Spinal cord (tissue), 10 donors: ENCODE measurements at places on chromosomes 6 and 20. TPM values are rescaled to one million over a fixed set of nuclear protein-coding genes. Genes with fewer than 3 reads are reported as not detected.

DNA sequence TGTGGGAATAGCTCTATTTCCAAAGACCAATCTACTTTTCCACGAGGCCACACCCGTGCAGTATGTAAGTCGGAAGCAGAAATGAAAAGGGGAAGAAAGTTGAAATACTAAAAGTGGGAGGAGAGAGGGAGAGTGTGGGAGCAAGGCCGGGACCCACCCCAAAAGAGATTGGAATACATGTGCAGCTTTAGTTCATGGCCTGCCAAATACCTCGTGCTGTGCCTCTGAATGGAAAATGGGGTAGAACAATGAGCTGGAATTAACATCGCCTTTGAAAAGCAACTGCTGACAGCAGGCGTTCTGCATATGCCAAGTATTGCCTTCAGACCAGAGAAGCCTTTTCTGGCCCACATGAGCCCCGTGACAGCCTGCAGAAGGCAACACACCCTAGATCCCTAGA lies 155.6 kb downstream of the CD83 start:
- H3K27ac ChIP-seq = no peak overlapping the region
- H3K27me3 ChIP-seq = no peaks in the 10 kb centered on the region
- H3K36me3 ChIP-seq = no peaks in the 10 kb centered on the region

GRCh38 chr6:125745281-125746018 lies 4.0 kb upstream of the HEY2 start:
- H3K36me3 ChIP-seq = no peaks in the 10 kb centered on the region
- DNase-seq = no peak
- H3K27ac ChIP-seq = peak overlapping the region; percentile 93
- H3K4me3 ChIP-seq = no peak overlapping the region
- H3K27me3 ChIP-seq = peaks cover 37% of the 10 kb centered on the region

DNA sequence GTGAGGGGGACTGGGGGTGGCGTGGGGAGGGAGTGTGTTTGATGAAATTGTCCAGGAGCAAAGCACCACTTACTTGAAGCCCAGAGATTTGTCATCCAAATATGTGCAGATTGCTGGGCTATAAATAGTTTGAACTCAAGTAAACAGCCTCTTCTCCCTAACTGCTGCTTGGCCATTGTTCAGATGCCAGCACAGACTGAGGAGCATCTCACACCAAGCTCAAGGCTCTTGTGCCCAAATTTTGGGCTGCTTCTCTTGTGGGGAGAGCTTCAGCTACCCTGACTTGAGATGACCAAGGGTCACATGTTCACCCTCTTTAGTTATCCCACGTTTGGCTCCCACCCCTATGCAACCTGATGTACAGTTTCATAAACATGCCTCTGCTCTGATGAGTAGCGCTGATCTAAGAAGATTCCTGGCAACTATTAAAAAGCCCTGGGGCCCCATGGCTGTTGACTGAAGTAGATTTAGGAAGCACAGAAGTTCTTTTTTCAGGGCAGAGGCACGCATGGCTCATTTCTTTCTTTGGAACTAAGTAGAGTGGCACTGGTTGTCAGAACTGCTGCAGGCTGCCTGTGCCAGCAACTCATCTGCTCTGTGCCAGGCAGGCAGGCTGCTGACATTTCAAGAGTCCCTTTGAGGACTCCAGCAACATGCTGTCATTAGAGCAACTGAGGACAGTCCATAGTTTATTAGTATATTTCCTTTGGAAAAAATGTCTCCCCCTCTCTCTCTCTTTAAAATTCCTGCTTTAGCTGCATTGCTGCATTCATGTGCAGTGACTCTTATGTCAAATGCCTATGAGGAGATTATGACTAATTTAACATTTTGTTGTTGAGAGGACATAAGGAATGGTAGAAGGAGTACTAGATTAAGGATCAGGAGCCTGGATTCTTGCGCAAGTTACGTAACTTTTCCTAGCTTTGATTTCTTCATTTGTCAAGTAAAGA lies 9.6 kb upstream of the PKIG start:
- peaks cover 14% of the 10 kb centered on the region for H3K4me1 ChIP-seq
- H3K27ac ChIP-seq = peak overlapping the region; percentile 70
- H3K4me3 ChIP-seq = no peak overlapping the region

- peaks cover 68% of the 10 kb centered on the region for H3K36me3 ChIP-seq
- H3K4me3 ChIP-seq = no peak overlapping the region
- H3K27me3 ChIP-seq = no peaks in the 10 kb centered on the region
These were observed 52.3 kb downstream of the EZR start for GRCh38 chr6:158766621-158767455.

GRCh38 chr6:12363651-12364381 lies 73.7 kb downstream of the EDN1 start:
- no peak overlapping the region for H3K27ac ChIP-seq
- no peaks in the 10 kb centered on the region for H3K36me3 ChIP-seq
- no peak for DNase-seq
- no peaks in the 10 kb centered on the region for H3K27me3 ChIP-seq

GRCh38 chr20:39705032-39705431 lies 742.9 kb downstream of the DHX35 start:
- no peaks in the 10 kb centered on the region for H3K4me1 ChIP-seq
- H3K36me3 ChIP-seq = no peaks in the 10 kb centered on the region
- no peaks in the 10 kb centered on the region for H3K27me3 ChIP-seq
- no peak overlapping the region for H3K27ac ChIP-seq
- no peak for DNase-seq

- no peak overlapping the region for H3K4me3 ChIP-seq
- no peak overlapping the region for H3K27ac ChIP-seq
These were observed 8.9 kb downstream of the NT5E start for GRCh38 chr6:85458782-85459181.

GRCh38 chr20:48556956-48557355 lies 270.8 kb downstream of the PREX1 start:
- peaks cover 11% of the 10 kb centered on the region for H3K4me1 ChIP-seq
- DNase-seq = peak; percentile 71
- no peak overlapping the region for H3K4me3 ChIP-seq
- no peaks in the 10 kb centered on the region for H3K27me3 ChIP-seq
- H3K27ac ChIP-seq = no peak overlapping the region

- H3K4me1 ChIP-seq = peaks cover 44% of the 10 kb centered on the region
- DNase-seq = no peak
- no peaks in the 10 kb centered on the region for H3K36me3 ChIP-seq
- peak within 1 kb of the TSS; percentile 5 for H3K4me3 ChIP-seq
- H3K27me3 ChIP-seq = peaks cover 16% of the 10 kb centered on the region
- H3K27ac ChIP-seq = peak within 1 kb of the TSS; percentile 10
These were observed at the start of gene FOXS1 for GRCh38 chr20:31845300-31845863. Gene FOXS1, minus strand, starts transcription at chr20:31845604. Its CDS starts 62 bp downstream, at chr20:31845542.

- H3K4me1 ChIP-seq = peaks cover 7% of the 10 kb centered on the region
- no peak overlapping the region for H3K27ac ChIP-seq
- DNase-seq = no peak
- H3K36me3 ChIP-seq = no peaks in the 10 kb centered on the region
- H3K27me3 ChIP-seq = no peaks in the 10 kb centered on the region
These were observed 39.7 kb downstream of the PXDC1 start for GRCh38 chr6:3711776-3712175.

- peaks cover 45% of the 10 kb centered on the region for H3K36me3 ChIP-seq
- H3K4me1 ChIP-seq = no peaks in the 10 kb centered on the region
- no peak overlapping the region for H3K4me3 ChIP-seq
- no peaks in the 10 kb centered on the region for H3K27me3 ChIP-seq
- no peak for DNase-seq
These were observed 5.9 kb downstream of the MED20 start for GRCh38 chr6:41914869-41915530.

GRCh38 chr20:51660672-51661608 lies 107.2 kb downstream of the ATP9A start:
- H3K4me3 ChIP-seq = no peak overlapping the region
- no peak overlapping the region for H3K27ac ChIP-seq
- no peaks in the 10 kb centered on the region for H3K27me3 ChIP-seq
- H3K4me1 ChIP-seq = no peaks in the 10 kb centered on the region

DNA sequence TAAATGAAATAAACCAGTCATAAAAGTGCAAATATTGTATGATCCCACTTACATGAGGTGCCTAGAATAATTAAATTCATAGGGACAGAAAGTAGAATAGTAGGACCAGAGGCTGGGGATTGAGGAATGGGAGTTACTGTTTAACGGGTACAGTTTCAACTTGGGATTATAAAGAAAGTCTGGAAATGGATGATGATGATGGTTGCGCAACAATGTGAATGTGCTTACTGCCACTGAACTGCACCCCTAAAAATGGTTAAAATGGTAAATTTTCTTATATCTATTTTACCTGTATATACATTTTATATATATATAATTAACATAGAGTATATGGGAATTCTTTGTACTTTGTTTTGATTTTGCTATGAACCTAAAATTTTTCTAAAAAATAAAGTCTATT lies 53.3 kb upstream of the L3MBTL3 start:
- no peak overlapping the region for H3K27ac ChIP-seq
- no peak for DNase-seq
- no peaks in the 10 kb centered on the region for H3K27me3 ChIP-seq
- no peak overlapping the region for H3K4me3 ChIP-seq
- no peaks in the 10 kb centered on the region for H3K4me1 ChIP-seq
- no peaks in the 10 kb centered on the region for H3K36me3 ChIP-seq

DNA sequence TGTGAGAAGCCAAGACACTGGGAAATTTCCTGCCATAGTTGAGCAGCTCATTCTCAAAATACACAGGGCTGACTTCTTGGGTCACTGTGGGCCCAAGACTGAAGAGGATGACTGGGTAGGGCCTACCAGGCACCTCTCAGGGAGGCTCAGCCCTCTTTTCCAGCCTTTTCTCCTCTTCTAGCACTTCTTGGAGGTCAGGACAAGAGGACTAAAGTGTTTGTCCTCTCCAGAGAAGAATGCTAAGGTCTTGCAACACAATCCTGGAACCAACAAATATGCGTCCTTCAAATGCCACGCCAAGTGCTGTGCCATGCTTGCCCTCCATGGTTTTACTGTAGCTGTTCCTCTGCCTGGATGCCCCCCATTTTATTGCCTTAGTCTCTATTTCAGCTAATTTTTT lies 3.3 kb upstream of the LRRN4 start:
- H3K27me3 ChIP-seq = peaks cover 4% of the 10 kb centered on the region
- no peaks in the 10 kb centered on the region for H3K36me3 ChIP-seq
- no peak for DNase-seq
- peaks cover 5% of the 10 kb centered on the region for H3K4me1 ChIP-seq

GRCh38 chr6:79755967-79756366 lies 124.8 kb downstream of the SH3BGRL2 start:
- H3K4me1 ChIP-seq = no peaks in the 10 kb centered on the region
- H3K27ac ChIP-seq = no peak overlapping the region
- DNase-seq = no peak
- H3K27me3 ChIP-seq = no peaks in the 10 kb centered on the region
- H3K36me3 ChIP-seq = no peaks in the 10 kb centered on the region
- H3K4me3 ChIP-seq = no peak overlapping the region

DNA sequence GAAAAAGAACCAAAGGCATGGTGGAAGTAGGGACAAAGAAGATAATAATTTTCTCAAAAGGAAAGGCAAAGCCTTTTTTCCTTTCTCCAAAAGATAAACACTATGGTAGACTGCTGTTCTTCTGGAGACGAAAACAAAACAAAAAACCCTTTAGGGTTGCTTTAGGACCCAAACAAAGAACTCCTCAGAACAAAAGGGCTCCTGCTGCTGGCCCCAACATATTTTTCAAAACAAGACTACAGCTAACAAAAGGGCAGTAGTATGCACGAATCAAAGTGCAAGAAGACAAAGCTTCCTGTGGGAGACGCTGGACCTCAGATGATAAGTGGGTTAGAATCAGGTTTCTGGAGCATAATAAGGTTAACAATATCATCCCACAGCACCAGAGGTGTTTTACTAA lies 15.8 kb downstream of the NCOA5 start:
- no peak overlapping the region for H3K4me3 ChIP-seq
- peaks cover 9% of the 10 kb centered on the region for H3K4me1 ChIP-seq
- DNase-seq = no peak
- no peak overlapping the region for H3K27ac ChIP-seq
- no peaks in the 10 kb centered on the region for H3K27me3 ChIP-seq

DNA sequence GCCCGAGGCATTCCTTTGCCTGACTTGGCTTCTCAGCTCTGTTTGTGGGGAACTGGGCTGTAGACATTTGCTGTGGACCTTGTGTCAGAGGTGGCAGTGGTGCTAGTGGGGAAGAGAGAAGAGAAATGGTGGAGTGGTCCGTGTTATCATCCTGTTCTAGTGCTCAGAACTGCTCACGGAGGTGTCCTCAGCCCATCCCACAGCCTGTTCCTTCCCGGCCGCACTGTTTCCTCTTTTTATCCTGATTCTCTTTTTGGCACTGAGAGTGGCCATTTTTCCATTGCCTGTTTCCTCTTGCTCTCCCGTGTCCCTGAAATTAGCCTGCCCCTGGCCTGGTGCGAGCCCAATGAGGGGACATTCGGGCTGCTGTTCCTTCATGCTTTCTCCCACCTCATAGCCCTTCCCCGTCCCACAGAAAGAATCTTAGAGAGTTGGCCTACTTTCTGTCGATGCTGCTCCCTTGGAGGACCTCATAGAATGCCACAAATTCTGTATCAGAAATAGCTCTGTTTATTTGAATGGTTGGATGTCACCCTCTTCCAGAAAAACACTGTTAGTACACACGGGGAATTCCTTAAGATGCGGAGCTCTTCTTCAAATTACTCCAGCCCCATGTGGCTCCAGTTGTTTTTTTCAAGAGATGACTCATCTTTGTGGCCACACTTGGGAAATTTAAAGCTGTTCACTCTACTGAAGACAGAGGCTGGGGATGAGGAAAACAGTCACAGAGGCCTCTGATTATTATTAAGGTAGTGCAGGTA lies 26.1 kb downstream of the FARS2 start:
- H3K4me3 ChIP-seq = no peak overlapping the region
- no peaks in the 10 kb centered on the region for H3K27me3 ChIP-seq
- no peak overlapping the region for H3K27ac ChIP-seq
- DNase-seq = no peak

GRCh38 chr20:31835977-31836852 lies 9.2 kb downstream of the FOXS1 start:
- peak; percentile 56 for DNase-seq
- H3K27ac ChIP-seq = peak overlapping the region; percentile 33
- H3K27me3 ChIP-seq = no peaks in the 10 kb centered on the region
- H3K4me1 ChIP-seq = peaks cover 57% of the 10 kb centered on the region
- no peak overlapping the region for H3K4me3 ChIP-seq
- H3K36me3 ChIP-seq = no peaks in the 10 kb centered on the region

DNA sequence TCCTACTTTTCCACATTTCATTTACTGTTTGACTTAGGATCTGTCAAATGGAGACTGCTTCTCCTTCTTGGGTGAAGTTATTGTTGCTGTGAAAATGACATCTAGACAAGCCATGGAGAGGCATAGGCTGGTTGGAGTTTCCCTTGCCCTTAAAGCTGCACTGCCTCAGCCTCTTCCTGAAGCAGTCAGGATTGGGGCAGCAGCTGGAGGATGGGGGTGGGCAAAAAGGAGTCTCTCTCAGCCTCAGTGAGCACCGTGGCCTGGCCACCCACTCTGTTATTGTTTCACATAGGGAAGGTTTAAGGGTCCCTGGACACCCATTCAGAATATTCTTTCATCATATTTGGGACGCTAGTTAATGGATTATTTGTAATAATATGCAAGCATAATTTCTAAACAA lies 7.7 kb upstream of the ZBTB24 start:
- H3K4me3 ChIP-seq = no peak overlapping the region
- H3K4me1 ChIP-seq = no peaks in the 10 kb centered on the region
- no peaks in the 10 kb centered on the region for H3K27me3 ChIP-seq
- DNase-seq = no peak

KCNQ2 gene
- total RNA-seq = 66.5 TPM

CRISP3 gene
- total RNA-seq = 0.22 TPM

COL12A1 gene
- 129 TPM for total RNA-seq

SNAI1 gene
- total RNA-seq = 0.40 TPM

C4A gene
- 68.4 TPM for total RNA-seq

TOP1 gene
- 29.1 TPM for total RNA-seq

TTI1 gene
- total RNA-seq = 25.9 TPM

LIME1 gene
- total RNA-seq = 9.8 TPM

ZBTB46 gene
- total RNA-seq = 8.3 TPM
